NCI-H1105 (cell line): ENCODE measurements at places on chromosomes 1 and 21.

GRCh38 chr1:23613191-23614031 lies 54.1 kb upstream of the ID3 start:
- DNase-seq, result no peak

DNA sequence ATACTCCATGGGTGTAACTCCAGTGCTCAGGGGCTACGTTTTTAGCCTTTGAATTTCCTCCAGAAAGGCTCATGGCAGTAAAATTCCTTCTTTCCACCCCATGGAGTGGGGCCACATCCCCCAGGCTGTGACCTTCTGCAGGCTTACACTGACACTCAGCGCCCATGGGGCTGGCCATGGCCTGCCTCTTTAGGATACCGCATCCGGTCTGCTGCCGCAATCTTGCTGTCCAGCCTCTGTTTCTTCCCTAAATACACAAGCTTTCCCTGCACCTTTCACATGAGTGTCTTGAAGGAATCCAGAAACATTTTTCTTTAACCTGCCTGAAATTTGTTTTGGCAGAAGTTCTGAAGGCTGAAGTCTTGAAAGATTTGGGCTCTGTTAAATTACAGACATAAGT lies 170.5 kb downstream of the NTMT2 start:
- DNase-seq, result no peak

DNA sequence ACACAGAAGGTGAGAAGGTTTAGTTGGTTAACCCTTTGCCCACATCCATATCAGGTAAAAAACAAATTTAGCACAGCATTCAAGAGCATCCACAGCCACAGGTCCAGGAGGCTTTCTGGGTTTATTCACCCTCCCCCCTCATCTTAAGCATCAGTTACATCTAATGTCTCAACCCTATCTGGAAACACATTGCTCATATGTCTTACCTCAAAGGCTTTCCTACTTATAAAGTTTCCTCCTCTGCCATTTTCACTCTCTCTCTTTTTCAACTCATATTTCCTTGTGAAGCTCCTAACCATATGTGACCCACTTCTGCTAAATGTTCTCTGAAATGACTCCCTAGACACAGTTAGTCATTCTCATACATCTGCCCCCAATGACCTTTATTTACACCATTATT lies 47.9 kb upstream of the RUNX1 start:
- no peak for DNase-seq

GRCh38 chr1:57214951-57215575 lies 208.8 kb downstream of the DAB1 start:
- no peak for DNase-seq

DNA sequence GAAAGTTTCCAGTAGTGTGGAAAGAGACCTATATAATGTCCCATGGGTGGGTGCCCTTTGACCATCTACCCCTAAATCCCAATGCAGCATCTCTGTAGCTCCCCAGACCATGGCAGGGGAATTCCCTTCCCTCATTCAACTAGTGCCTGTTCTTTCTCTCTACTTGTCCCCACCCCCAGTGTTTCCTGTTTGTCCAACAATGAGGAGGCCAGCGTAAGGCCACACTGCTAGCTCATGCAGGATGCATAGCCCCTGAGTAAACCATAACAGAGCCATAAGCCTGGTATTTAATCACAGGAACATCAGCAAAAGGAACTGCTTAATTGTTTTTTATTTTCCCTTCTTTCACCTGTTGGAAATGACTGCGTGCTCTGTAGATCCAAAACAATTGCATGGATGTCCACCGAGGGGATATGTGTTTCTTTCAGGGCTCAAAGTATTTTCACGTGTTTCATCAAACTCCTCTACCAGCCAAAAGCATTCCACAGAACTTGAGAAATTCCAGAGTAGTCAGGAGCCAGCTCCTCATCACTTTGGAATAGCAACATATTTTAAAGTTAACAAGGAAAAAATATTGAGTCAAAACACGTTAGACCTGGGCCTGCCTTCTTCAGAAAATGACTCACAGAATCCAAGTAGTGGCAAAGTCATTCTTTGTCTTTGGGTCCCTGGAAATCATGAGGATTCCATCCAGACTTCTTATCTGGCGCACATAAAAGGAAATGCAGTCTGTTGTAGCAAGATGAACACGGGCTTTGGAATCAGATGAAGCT lies 162.5 kb upstream of the SGIP1 start:
- DNase-seq, result no peak

- no peak for DNase-seq
Measured at GRCh38 chr1:183374825-183375224, 43.4 kb downstream of the NMNAT2 start.

DNA sequence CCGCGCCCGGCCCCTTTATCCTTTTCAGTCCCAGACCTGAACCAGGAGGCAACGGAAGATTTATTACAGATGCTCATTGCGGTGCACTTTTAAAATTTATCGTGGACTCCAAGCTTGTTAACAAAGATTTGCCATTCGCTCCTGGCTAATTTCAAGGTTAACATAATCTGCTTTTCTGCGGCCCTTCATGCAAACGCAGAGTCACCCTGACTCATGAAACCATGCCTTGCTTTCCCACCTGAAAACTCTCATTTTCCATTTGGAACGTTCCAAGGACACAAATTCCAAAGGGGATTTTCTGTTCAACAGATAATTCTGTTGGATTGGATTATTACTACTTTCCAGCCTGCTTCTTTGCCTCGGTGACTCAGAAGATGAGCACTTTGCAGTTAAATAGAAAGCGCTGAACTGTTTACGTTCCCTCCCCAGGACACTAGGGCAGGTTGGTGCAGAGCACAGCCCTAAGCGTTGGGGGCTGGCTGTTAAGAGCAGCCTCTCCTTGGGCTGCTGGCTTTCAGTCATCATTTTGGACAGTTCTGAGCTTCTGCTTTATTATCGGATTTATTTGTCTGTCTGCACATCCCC lies 51.1 kb downstream of the CD247 start:
- DNase-seq, result no peak

DNA sequence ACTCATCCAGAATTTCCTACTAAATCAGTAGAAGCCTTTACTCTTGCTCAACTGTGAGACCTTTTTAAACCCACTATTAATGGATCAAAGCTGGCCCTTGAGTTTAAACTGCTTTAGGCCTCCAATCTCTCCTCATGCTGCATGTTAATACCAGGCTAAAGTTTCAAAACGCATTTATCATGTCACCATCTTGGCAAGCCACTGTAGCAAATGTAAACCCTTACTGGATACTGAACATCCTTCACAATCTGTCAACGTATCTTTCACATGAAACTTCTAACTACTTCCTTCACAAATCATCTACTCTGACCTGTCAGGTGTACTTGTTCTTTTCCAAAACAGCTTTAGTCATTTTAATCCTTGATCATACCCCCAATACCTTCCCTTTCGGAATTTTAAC lies 3.0 kb downstream of the PAXBP1 start:
- DNase-seq, result no peak

DNA sequence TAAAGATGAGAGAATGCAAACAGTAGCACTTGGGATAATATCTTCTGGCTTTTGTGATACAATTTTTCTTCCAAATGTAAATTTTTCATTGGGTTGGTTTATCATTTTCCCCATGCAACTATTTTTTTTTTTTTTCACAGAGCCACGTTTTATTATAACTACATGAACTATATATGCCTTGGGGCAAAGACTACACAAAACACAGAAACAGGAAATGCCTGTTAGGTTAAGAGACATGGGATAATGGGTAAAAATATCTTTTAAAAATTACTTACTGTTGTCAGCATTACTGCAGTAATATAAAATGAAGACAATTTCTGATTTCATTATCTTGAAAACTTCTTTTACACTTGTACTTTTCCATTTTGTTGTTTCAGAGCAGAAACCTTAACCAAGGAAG lies 74.6 kb downstream of the DISP1 start:
- DNase-seq, result no peak

DNA sequence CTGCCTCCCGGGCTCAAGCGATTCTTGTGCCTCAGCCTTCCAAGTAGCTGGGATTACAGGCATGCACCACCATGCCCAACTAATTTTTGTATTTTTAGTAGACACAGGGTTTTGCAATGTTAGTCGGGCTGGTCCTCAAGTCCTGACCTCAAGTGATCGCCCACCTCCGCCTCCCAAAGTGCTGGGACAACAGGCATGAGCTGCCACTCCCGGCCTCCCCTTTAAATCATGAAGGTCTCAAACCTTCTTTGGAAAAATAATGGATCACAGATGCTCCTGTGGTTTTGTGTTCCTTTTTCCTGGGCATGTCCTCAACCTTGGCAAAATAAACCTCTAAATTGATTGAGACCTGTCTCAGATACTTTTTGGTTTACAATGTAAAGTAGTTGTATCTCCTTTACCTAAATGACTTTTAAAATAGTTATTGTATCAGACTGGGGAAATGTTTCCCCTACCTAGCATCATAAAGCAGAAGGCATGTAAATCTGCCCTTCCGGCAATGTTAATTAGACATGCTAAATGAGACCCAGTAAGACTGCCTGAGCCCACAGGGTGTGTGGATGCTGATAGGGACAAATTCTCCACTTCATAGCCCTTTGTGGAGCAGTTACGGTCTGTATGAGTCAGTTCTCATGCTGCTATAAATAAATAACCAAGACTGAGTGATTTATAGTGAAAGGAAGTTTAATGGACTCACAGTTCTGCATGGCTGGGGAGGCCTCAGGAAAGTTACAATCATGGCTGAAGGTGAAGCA lies 27.8 kb downstream of the CBR1 start:
- no peak for DNase-seq

DNA sequence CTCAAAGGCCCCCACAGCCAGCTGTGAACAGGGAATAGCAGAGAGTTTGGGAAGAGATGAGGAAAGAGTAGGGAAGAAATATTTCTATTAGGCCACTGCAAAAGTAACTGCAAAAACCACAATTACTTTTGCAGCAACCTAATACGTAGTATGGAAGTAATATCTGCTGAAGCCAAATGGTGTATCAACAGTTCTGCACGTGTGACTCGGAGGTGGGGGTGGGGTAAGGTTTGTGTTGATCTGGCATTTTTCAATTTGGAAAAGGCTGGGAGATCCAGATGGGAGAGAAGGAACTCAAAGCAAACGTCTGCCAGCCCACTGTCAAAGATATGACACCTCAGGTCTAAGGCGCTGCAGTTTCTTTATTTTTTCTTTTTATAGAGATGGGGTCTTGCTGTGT lies 11.1 kb upstream of the ZNF436 start:
- DNase-seq, result no peak

DNA sequence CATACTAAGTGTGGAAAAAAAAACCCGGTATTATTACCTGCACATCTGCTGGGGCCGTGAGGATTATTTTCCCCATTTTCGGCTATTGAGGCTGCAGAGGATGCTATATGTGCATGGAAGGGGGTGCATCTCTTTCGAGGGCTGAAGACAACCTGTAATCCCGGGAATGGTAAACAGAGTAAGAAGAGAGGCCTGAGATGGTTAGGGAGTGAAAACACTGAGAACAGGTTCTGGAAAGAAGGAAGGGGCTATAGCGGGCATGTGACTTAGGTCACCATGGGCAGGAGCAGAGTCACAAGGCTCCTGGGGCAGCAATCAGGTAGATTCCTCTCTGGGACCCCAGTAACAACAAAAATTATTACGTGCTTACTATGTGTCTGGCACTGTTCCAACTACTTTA lies 299.1 kb downstream of the RRAGC start:
- DNase-seq, result no peak

DNA sequence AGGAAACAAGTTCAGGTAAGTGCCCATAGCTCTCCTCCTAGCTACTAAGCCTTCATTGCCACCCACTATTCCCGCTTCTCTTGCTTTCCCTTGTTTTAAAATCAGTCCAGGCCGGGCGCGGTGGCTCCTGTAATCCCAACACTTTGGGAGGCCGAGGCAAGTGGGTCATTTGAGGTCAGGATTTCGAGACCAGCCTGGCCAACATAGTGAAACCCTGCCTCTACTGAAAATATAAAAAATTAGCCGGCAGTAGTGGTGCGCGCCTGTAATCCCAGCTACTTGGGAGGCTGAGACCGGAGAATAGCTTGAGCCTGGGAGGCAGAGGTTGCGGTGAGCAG lies 4.4 kb upstream of the CTTNBP2NL start:
- DNase-seq, result no peak

DNA sequence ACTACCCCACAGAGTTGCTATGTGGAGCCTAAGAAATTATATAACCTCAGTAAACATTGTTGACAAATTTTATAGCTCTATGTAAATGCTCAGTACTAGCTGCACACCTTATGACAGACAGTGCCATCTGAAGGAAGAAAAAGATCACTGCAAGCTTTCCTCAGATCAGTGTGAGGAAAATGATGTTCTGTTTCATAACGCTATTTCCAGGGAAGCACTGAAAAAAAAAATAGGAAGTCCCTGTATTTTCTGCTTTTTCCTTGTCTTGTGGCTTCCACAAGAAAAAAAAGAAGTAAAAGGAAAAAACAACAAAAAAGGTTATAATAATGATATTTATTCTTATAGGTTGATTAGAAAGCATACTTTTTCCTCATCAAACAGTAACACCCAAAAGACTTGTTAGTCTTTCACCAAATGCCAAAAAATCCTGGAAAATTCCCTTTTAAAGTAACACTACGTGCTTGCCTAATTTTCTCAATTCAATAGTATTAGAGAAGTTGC lies 23.2 kb downstream of the LYST start:
- peak; percentile 2 for DNase-seq

GRCh38 chr1:36432616-36433015 lies 17.6 kb downstream of the OSCP1 start:
- DNase-seq, result no peak

- DNase-seq, result no peak
Measured at GRCh38 chr1:112209493-112209892, 186.5 kb upstream of the CTTNBP2NL start.

DNA sequence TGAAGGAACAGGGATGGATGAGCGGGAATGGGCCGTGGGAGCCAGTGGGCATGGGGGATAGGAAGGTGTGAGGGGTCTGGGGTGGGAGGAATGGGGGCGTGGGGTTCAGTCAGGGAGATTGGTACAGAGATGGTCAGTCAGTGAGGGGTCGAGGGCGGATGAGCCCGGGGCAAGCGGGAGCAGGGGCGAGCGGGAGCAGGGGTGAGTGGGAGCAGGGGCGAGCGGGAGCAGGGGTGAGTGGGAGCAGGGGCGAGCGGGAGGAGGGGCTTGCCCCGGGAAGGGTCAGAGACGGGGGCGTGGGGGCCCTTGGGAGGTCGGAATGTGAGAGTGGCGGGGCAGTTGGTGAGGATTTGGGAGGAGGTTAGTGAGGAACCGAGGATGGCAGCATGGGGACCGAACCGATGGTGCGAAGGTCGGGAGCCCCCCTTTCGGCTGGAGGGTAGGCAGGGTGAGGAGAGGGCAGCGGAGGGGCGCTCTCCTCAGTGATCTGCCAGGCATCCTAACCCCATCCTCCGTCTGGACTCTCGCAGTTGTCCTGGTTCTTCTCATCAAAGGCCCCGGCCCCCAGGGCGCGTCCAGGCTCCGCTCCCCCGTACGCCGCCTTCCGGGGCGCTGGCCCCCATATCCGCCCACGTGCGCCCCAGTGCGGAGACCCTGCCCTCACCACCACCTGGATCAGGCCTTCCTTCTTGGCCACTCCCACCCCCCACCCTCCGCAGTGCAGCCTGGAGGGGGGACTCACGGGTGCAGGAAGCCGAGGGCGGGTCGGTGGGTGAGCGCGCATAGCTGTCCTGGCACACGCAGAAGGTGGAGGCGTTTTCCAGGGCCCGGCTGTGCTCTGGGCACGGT lies 11.2 kb downstream of the EPHA10 start:
- DNase-seq, result no peak
